ENCODE measurements at places on chromosomes 12 and 14. TPM values are rescaled to one million over a fixed set of nuclear protein-coding genes. Genes with fewer than 3 reads are reported as not detected.

The MIPOL1 gene
- total RNA-seq = not detected

GRCh38 chr14:52802597-52802996 is 11.2 kb upstream of the GNPNAT1 start:
- peaks cover 15% of the 10 kb centered on the region for H3K4me1 ChIP-seq
- H3K27me3 ChIP-seq = peaks cover 9% of the 10 kb centered on the region
- no peak overlapping the region for H3K4me3 ChIP-seq

GRCh38 chr12:1130164-1130563 is 139.1 kb downstream of the ERC1 start:
- no peak overlapping the region for H3K4me3 ChIP-seq
- no peaks in the 10 kb centered on the region for H3K36me3 ChIP-seq
- H3K4me1 ChIP-seq = peaks cover 25% of the 10 kb centered on the region

DNA sequence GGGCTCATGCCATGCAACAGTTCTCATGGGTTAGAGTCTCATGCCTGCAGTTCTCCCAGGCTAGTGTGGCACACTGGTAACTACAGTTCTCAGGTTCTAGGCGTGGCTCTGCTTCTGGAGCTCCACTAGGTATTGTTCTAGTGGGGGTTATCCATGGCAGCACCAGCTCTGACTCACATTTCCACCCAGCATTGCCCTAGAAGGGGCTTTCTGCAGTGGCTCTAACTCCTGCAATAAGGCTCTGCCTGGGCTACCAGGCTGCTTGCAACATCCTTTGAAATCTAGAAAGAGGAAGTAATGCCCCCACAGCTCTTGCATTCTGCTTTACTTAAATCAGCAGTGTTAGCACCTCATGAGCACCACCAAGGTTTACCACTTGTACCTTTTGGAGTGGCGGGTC is 220.3 kb upstream of the ARID2 start:
- no peaks in the 10 kb centered on the region for H3K27me3 ChIP-seq
- peaks cover 1% of the 10 kb centered on the region for H3K36me3 ChIP-seq
- DNase-seq = no peak
- H3K4me3 ChIP-seq = no peak overlapping the region

The ZDHHC22 gene
- total RNA-seq = not detected

- no peaks in the 10 kb centered on the region for H3K27me3 ChIP-seq
- DNase-seq = peak; percentile 79
- peaks cover 5% of the 10 kb centered on the region for H3K36me3 ChIP-seq
- H3K27ac ChIP-seq = peak overlapping the region; percentile 85
- H3K4me3 ChIP-seq = peak overlapping the region; percentile 62
Observed at GRCh38 chr12:120231316-120232011, 30.6 kb upstream of the RPLP0 start.

DNA sequence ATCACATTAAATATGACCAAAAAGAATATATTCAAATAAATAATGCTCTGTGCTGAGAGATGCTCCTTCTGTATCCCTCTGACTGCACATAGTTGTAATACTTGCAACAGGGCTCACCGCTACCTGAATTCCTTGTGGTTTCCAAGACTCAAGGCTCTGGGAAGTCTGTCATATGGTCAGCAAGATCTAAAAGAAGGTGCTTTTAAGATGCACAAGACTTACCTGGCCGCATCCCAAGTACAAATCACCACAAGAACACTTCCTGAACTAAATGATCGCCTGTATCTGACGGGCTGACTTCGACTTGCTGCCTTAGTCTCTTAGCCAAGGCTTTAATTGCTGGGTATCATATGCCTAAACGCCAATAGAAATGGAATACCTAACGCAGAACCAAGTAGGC is 67.2 kb downstream of the HECTD4 start:
- H3K27me3 ChIP-seq = no peaks in the 10 kb centered on the region
- peaks cover 16% of the 10 kb centered on the region for H3K36me3 ChIP-seq
- H3K4me3 ChIP-seq = no peak overlapping the region

DNA sequence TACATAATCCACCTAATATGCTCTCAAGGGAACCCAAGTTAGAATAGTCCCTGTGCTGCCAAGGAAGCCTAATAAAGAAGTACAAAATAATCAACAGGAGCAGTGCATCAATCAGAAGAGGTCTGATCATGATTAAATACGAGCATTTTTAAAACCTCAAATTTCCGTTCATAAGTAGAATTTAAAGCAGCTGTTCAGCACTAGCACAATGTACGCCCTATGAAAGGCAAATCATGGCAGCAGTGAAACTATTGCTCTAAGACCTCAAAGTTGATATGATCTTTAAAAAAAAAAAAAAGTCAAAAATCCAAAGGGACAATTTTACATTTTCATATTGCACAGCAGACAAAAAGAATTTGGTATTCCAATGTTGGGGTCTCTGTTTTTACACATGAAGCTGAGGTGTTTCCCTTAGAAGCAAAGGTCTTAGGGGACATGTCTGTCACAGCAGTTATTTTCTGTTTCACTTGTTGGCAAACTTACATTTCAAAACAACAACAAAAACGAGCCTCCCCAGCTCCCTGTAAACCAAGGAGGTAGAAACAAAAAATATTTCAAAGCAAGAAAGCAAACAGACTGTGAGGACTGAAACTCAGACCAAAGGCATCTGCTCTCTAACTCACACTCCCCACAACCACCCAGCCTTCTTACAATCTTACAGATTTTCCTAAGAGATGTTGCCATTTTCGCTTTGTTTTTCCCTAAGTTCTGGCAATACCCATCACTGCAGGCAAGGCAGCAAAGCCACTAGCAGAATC is 28.2 kb downstream of the SOX5 start:
- no peak overlapping the region for H3K4me3 ChIP-seq
- DNase-seq = no peak
- no peaks in the 10 kb centered on the region for H3K36me3 ChIP-seq
- no peaks in the 10 kb centered on the region for H3K27me3 ChIP-seq
- no peaks in the 10 kb centered on the region for H3K4me1 ChIP-seq

DNA sequence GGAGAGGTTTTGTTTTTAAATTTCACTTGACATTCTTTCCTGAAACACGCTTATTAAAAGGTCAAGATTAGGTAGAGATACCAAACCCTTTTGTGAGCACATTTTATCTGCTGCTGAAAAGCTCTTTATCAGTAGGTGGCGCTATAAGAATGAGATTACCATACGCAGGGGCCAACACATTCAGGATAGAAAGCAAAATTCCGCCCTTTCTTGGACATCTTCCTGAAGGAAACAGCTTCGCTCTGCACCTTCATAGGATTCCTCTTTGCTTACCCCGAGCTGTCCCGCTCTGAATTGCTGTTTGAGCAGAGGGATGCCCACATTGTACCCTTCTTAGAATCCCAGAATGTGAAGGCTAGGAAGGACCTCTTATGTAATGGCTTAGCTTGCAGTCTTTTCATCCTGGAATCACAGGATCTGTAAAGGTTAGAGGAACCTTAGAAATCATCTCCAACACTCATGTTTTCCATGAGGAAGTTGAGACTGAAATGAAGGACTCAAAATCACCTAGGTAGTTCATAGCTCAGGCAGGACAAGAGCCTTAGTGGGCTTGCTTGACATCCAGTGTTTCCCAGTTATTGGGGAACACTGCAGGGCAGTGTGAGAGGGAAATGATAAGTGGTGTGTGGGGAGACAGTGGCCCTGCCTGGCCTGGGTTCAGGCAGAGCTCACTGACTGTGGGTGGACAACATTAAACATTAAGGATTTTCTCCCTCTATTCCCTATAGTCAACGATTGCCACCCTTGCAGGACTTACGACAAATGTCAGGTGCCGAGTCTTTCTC is 38.7 kb upstream of the CRY1 start:
- DNase-seq = peak; percentile 33
- no peaks in the 10 kb centered on the region for H3K36me3 ChIP-seq
- no peak overlapping the region for H3K27ac ChIP-seq
- H3K4me1 ChIP-seq = peaks cover 6% of the 10 kb centered on the region
- no peak overlapping the region for H3K4me3 ChIP-seq

- no peak for DNase-seq
- H3K4me3 ChIP-seq = no peak overlapping the region
- H3K36me3 ChIP-seq = no peaks in the 10 kb centered on the region
- H3K27ac ChIP-seq = peak overlapping the region; percentile 12
- peaks cover 2% of the 10 kb centered on the region for H3K27me3 ChIP-seq
Observed at GRCh38 chr12:6370994-6371754, 4.2 kb downstream of the SCNN1A start.

The MUCL1 gene
- total RNA-seq = not detected

DNA sequence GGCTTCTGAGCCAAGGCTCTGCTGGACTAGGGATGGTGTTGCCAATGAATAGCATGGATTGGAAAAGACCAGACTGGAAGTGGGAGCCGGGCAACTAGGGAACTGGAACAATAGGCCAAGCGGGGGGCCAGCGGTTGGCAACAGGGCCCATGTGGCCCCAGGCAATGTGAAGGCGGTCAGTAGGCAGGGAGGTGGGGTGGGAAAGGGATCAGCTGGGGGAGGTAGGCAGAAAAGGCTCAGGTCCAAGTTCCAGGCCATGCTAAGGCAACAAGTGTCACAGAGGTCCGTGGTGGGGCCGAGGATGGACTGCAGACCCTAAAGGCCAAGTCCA is 14.9 kb upstream of the MLXIP start:
- H3K27me3 ChIP-seq = no peaks in the 10 kb centered on the region
- no peak for DNase-seq
- no peak overlapping the region for H3K4me3 ChIP-seq
- H3K4me1 ChIP-seq = peaks cover 32% of the 10 kb centered on the region
- peak overlapping the region; percentile 22 for H3K27ac ChIP-seq

GRCh38 chr12:7857971-7858370 is 14.7 kb downstream of the SLC2A14 start:
- DNase-seq = no peak
- peaks cover 15% of the 10 kb centered on the region for H3K27me3 ChIP-seq
- peaks cover 2% of the 10 kb centered on the region for H3K36me3 ChIP-seq
- H3K4me3 ChIP-seq = no peak overlapping the region

The TAS2R9 gene
- not detected for total RNA-seq

- H3K4me1 ChIP-seq = no peaks in the 10 kb centered on the region
- DNase-seq = no peak
- H3K4me3 ChIP-seq = no peak overlapping the region
- H3K36me3 ChIP-seq = no peaks in the 10 kb centered on the region
- H3K27me3 ChIP-seq = no peaks in the 10 kb centered on the region
Observed at GRCh38 chr12:40598073-40598472, 94.2 kb upstream of the CNTN1 start.

The ADGRD1 gene
- total RNA-seq = not detected

GRCh38 chr14:69464829-69465228 is 19.7 kb upstream of the PLEKHD1 start:
- H3K27me3 ChIP-seq = no peaks in the 10 kb centered on the region
- no peaks in the 10 kb centered on the region for H3K4me1 ChIP-seq
- no peak overlapping the region for H3K27ac ChIP-seq
- no peak for DNase-seq
- no peak overlapping the region for H3K4me3 ChIP-seq
- no peaks in the 10 kb centered on the region for H3K36me3 ChIP-seq

- H3K4me1 ChIP-seq = no peaks in the 10 kb centered on the region
- H3K27ac ChIP-seq = no peak overlapping the region
- no peaks in the 10 kb centered on the region for H3K27me3 ChIP-seq
- no peak overlapping the region for H3K4me3 ChIP-seq
Observed at GRCh38 chr14:79840103-79840502, 371.2 kb downstream of the DIO2 start.
